SHP77 treated with DMSO at 0.1 percent for 48 hours (cell line): ENCODE measurements at places on chromosomes 4 and X.
A peak's percentile ranks its signal among the peaks of the same experiment; 100 is the strongest.

GRCh38 chr4:97531351-97531750 lies 611.9 kb downstream of the STPG2 start:
- no peak for DNase-seq

DNA sequence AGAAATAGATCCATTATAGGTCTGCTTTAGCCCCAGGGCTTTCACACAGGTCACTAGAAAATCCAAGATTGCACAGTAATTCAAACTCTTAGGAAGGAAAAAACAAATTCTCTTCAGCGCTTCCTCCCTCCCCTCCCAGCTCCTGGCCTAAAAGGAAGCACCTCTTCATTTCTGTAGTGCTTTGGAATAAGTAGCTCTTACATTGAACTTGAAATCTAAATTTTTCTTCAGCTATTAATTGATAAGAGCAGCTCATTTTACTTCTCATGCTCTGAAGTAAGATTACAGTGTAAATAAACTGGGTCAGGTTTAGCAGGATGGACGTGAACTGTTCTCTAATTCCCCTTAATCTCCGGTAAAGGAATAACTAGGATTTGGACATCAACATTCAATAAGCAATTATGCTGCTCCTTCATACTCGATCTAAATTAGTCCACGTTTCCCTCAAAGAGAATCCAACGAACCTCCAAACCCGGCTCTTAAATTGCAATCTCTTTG lies 10.9 kb upstream of the SEL1L3 start:
- no peak for DNase-seq

DNA sequence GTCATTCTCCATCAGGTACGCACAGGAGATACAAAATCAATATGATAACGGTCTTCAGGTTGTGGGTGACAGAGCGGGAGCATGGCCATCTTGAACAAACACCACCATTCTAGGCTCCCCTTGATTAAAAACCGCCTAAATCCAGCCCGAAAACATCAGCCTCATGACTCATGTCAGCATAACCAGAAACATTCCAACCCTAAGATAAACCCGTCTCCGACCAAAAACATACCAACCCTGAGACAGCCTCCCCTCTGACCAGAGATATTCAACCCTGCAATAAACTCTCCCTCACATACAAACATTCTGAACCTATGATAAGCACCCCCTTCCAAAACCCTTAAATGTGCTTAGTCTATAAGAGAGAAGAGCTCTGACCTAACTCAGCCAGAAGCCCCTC lies 157.9 kb downstream of the DHRSX start:
- no peak for DNase-seq

DNA sequence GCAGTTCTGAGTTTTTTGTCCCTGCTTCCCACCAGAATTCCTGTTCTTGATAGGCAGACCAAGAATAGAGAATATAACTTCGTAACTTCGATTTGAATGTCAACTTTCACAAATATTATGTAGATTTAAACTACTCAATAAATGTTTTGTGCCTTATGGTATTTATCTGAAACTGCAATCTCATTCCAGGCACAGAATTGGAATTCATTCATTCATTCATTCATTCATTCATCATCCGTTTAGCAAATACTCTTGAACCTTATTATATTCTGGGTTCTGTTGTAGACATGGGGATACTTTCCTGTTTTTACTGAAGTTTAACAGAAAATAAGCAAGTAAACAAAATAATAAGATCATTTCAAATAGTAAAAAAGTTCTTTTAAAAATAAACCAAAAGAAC lies 324.4 kb downstream of the UNC5C start:
- DNase-seq: no peak

GRCh38 chrX:2614911-2615310 lies 76.2 kb upstream of the CD99 start:
- no peak for DNase-seq

DNA sequence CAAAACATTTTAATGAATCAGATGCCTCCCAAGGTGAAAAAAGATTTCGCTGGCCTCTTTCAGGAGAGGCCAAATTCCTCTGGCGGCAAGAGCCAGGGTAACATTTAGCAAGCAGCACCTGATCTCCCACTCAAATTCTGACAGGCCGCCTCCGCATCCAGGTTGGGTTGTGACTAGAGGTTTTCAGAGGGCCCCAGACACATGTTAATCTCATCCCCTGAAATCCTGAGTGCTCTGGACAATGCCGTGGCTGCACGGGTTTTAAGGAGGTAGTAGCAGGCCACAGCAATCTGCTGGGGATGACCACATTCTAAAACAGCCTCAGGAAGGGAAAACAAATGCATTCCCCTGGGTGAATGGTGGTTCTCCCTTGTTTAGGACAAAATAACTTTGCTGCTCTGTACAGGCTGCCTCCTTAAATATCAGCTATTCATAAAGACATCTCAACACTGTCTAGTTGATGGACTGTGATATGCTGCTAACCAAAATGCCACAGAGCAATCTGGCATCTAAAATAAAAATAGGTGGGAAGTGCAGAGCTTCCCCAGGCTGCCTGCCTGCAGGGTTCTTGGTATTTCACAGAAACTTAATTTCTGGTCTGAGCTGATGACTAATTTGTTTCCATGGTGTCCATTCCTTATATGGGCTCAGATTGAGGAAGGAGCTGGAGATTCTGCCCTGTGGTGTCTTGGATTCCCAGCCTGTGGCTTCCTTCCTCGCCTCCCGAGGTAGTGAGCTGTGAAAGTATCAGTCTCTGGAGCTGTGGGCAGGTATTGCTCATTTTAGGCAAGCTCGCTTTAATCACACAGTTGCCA lies 202.0 kb downstream of the DCLK2 start:
- DNase-seq: no peak

DNA sequence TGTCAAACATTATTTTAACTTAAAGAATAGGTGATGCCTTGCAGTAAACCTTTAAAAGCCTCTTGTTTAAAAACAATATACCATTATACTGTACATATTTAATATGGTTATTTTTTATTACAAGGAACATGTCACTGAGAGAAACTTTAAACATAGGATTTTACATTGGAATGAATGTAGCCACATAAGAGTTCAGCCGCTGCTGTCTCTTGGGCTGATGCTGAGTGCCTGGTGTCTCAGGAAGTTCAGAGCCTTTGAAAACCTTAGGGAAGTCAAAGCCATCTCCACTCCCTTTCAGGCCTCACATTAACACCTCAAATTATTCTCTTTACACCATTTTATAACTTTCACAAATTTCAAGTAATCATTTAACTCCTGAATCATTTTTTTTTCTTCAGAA lies 93.5 kb upstream of the DKK2 start:
- DNase-seq: no peak

GRCh38 chrX:92247076-92247475 lies 467.9 kb downstream of the PCDH11X start:
- no peak for DNase-seq

DNA sequence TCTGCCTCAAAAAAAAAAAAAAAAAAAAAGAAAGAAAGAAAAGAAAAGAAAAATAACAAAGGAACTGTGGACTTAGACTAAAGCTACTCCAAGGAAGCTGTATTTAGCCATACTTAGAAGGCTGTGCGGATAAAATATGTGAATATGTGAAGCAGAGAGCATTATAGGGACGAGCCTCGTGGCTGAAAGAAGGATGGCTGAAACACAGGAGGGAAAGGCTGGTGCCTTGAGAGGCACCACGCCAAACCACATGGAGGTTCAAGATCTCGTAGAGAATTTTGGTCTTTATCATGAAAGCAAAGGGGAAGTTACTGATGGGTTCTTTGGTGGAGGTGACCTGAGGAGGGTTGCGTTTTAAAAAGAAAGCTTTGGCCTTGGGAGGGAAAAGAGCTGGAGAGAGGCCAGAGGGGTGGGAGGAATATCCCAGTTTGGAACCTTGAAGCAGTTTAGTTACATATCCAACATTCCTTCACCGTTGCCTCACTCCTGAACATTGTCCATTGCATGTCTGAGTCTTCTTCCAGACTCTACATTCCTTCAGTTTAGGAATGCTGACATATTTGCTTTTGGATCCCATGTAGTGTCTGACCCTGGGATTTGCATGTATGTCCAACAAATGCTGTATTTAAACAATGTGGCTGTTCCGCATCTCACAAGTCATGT lies 82.5 kb downstream of the CPE start:
- no peak for DNase-seq

- DNase-seq: no peak
Measured at GRCh38 chrX:35339796-35340195, 397.2 kb downstream of the FAM47B start.

DNA sequence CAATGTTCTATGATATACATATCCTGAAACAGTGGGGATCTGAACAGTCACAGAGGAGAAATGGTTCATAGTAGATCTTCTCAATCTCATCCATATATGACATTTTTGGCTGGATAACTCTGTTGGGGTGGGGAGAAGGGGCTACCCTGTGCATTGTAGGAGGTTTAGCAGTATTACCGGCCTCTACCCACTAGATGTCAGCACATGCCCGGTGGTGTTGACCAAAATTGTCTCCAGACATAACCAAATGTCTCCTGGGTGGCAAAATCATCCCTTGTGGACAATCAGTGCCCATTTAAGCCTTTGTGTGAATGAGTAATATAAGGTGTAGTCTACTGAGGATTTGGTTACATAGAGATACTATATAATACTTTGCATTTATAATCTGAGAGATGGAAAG lies 89.9 kb downstream of the PLS3 start:
- peak; percentile 12 for DNase-seq

DNA sequence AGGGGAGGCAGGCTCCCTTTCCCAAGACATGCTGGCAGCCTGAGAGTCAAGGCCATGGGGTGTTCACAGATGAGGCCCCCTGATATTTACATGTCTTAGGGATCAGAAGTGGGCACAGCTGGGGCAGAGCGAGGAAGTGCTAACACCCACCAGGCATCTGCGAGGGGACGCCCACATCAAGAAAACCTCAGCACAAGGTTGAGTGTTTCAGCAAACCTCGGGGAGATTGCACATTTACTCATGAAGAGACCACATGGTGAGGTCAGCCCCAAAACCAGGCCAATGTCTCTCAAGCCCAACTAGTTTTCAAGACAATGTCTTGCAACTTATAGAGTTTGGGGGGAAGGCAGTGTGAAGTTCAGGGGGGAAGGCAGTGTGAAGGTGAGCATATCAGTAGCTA lies 55.2 kb downstream of the CLNK start:
- DNase-seq: no peak

- no peak for DNase-seq
Measured at GRCh38 chrX:133297284-133297683, 79.1 kb upstream of the TFDP3 start.

DNA sequence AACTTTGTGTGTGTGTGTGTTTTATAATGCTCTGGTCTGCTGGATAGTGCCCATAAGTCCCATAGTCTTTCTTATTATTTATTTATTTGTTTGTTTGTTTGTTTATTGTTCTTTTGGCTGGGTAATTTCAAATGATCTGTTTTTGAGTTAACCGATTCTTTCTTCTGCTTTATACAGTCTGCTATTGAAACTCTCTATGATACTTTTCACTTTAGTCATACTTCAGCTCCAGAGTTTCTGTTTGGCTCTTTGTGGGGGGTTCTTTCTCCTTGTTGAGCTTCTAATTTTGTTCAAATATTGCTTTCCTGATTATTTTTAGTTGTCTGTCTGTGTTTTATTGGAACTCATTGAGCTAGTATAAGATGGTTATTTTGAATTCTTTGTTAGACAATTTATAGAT lies 10.0 kb downstream of the CXCL3 start:
- no peak for DNase-seq

DNA sequence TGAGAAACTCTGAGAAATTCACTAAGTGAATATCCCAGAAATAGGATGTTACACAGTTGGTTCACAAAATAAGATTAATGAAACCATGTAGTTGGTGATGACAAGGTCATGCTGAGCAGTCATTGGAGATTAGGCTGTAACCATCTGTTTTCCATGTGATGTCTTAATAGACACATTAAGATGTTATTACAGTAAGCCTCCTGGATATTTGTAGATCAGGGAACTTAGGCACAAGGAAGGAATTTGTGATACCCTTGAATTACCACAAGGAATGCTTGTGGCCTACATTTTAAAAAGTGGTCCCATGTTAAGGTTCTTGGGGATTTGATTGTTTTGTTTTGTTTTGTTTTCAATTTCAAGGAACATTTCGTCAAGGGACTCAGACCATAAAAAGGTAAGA lies 185.6 kb upstream of the BANK1 start:
- no peak for DNase-seq

GRCh38 chr4:145496292-145496691 lies 14.6 kb downstream of the SMAD1 start:
- no peak for DNase-seq

DNA sequence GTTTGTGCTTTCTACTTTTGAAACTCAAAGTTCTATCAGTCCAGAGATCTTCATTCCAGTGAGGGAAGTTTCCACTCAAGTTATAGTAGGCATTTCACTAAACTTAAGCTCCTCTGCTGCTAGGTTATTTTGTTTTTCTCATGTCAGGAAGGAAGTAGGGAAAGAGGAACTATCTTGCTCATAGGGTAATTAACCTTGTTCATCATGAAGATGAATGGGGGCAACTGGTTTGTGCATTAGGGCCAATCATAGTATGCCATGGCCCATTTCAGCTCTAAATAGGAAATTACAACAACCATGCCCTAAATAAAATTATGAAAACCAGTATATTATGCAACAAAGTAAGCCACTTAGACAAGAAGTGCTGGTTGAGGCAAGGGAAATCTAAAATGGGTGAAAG lies 804.7 kb upstream of the NDST4 start:
- DNase-seq: no peak

- peak; percentile 37 for DNase-seq
Measured at GRCh38 chrX:97027384-97027922, 143.7 kb downstream of the RPA4 start.

- DNase-seq: no peak
Measured at GRCh38 chr4:52103319-52103718, 52.2 kb downstream of the SPATA18 start.

DNA sequence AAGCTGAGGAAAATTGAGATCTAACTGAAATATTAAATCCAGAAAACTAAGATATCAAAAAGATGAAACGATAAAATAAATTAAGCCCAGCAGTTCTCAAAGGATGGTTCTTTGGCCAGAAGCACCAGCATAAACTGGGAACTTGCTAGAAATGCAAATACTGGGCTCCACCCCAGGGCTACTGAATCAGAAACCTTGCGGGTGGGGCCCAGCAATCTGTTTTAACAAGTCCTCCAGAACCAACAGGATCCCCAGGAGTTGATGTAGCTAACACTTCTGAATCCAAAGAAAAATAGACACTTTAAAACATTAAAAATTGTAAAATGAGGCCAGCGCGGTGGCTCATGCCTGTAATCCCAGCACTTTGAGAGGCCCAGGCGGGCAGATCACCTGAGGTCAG lies 14.1 kb upstream of the TMEM154 start:
- DNase-seq: no peak

DNA sequence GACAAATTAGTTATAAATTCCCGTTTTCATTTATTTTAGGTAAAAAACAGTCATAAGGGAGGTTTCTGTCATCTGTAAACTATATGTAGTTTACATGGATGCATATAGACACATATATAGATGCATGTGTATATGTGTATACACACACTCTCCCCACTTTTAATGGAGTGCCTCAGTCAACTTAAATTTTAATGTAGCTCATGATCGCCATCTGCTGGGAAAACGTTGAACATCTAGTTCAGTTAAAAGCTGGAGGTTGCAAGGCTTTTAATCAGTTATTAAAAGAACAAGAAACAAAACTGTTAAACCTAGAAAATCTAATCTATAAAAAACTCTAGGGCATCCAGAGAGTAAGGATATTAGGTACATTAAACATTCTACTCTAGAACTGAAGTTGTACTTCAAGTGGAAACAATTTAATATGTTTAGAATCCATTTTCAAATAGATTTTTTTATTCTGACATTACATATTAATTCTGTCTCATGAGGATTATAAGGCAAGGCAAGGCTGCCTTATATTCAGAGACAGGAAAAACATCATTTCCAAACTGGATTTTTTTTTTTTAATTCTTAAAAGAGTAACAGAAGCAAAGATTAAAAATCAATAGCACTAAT lies 122.6 kb downstream of the SHISA3 start:
- DNase-seq: no peak
